ENCODE measurements at places on chromosomes 5 and 9.

GRCh38 chr5:31993165-31993961 is 180.8 kb downstream of the GOLPH3 start:
- no peak for DNase-seq

DNA sequence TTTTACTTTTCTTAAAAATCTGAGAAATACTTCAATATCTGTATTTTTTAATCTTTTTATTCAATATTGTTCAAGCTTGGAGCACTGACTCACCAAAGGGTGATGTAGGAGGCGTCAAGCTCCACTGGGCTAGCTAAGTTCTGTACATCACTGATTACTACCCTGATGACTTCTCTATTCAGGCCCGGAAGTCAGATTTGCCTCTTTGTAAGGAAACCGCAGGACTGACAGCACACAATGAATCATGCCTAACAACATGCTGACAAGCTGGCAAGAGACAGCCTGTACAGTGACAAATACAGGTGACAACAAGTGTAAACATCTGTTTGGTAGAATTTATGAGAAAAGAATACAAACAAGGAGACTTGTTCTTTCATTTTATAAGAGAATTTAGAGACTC is 627.9 kb upstream of the RORB start:
- no peak for DNase-seq

DNA sequence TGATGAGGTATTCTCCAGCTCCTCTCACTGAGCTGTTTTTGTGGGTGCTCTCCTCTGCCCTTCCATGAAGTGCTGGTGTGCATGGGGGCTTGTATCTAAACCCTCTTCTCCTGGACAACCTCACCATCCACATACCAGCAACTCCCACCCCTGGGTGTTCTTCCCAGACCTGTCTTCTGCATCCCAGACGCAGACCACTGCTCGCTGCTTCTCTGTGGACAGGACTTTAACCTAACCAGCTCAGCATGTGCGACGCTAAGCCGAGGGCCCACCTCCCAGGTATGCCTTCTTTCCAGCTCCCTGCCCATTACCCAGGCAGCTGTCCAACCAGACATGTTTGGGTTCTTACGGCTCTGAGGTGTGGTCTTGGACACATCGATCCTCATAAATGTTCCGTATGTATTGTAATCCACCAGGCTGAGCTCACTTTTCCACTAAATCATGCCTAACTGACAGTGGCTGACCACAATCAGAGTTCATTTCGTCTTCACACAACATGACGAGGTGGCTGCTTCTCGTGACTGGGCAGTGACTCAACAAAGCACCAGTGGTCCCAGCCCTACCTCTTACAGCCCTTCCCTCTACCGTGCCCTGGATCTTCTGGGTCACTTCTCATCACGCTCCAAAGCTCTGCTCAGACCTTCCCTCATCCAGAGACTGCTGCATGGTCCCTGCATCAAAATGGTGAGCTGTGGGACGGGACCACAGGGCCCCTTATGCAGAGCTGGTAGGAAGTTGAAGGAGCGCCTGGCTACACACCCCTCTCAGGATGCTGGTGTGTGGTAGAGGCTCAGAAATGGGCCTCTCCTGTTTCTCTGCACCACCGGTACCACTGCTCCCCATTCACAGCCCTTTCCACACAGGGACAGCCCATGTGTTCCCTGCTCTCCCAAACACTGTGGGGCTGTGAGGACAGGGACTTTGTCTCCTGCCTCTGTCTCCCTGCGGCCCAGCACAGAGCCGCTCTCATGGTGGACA is 9.6 kb upstream of the PTGES2 start:
- DNase-seq, result no peak

- no peak for DNase-seq
Observed at GRCh38 chr9:108609227-108609896, 246.4 kb downstream of the ACTL7B start.

DNA sequence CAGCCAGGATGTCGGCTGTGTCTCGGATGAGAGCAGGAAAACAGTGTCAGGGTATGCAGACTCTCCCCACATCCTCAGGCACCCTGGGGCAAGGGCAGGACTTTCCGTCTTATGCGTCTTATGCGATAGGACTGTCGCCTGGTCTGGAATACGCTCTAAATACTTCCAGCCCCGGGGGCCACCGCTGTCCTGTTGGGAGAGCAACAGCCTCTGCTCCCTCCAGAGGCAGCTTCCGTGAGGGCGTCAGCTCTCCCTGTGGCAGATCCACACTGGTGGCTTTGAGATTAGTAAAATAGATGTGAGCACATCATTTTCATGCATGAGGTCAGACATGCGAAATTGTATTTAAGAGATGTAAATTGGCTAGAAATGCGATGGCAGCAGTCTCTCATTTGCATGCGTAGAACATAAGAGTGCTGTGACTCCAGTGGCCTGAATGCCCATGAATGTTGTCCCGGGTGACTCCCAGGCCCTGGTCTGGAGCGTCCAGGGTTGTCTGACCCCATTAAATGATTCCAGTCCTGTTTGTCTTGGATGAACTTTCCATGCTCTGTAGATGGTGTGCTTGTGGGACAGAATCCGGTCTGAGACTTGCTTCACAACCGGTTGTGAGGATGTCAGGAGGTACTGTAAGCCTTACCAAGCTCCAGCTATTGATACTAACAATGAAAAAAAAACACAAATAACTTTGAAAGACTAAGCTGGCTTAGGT is 228.2 kb downstream of the SYK start:
- no peak for DNase-seq

DNA sequence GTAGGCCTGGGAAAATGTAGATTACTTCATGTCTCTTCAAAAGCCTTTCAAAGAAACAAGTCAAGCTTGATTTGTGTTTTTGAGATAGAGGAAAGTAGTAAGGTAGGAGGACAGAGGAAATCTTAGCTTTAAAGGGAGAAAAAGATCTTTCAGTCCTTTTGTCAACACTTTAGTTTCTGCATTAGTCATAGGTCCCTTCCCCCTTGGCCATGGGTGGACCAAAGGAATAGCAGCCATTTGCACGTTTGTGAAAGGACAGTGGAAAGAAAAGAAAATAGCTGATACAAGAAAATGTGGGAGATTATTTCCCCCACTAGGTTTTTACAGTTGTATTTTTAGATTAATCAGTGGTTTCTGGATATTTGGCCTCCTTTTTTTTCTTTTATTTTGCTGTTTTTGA is 121.9 kb upstream of the GRHPR start:
- DNase-seq, result no peak

- DNase-seq, result no peak
Observed at GRCh38 chr5:68662804-68663307, 431.0 kb upstream of the SLC30A5 start.

- no peak for DNase-seq
Observed at GRCh38 chr9:6905850-6906375, 148.1 kb downstream of the KDM4C start.

DNA sequence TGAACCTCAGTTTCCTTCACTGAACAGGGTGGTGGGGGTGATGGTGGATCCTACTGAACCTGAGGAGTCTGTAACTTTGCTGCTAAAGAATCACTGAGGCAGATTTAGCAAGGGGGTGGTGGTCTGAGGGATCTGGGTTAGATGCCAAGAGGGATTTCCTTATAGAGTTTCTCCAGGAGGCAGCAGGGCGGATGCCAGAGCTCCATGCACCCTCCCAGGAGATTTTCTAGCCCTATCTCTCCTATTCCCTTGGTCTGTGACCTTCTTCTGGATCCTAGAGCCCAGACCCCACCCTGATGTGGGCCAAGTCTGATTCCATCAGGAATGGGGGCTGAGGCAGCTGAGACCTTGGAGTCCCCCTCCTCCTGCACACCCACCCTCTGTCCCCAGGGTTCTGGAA is 6.0 kb downstream of the PTGS1 start:
- DNase-seq, result no peak

DNA sequence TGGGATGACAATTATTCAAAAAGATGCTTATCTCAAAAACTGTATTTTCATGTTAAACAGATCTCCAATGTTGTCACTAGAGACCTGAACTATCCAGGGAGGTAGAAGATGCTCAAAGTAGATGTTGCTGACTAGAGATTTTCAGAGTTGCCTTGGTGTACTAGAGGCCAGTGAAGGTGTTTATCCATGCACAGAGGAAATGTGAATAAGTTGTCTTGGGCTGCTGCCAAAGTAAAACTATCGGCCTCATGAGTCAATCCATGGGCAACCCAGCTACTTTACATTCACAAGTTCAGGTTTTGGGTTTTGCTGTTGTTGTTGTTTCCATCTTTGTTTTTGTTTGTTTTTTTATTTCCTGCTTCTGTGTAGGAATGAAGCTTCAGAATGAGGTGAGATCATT is 141.1 kb upstream of the RANBP3L start:
- DNase-seq, result no peak

- DNase-seq, result no peak
Observed at GRCh38 chr9:137972355-137972987, 94.9 kb downstream of the CACNA1B start.

- DNase-seq, result no peak
Observed at GRCh38 chr9:22119522-22120158, 110.5 kb upstream of the CDKN2B start.

- no peak for DNase-seq
Observed at GRCh38 chr5:64576250-64576649, 70.4 kb downstream of the RGS7BP start.

DNA sequence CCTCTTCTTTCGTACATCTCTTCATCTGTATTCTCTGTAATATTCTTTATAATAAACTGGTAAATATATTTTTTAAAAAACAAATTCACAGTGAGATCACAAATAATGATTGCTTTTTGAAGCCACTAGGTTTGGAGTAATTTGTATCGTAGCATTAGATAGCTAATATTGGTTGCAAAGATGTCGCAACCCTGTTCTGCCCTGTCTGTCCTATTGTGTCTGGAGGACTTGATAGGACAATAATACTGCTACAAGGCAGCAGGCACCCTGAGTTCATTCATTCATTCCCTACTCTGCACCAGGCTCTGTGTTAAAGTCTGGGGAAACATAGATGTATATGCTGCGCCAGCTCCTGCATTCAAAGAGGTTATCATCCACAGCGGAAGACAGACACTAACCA is 206.7 kb upstream of the KLF4 start:
- no peak for DNase-seq

DNA sequence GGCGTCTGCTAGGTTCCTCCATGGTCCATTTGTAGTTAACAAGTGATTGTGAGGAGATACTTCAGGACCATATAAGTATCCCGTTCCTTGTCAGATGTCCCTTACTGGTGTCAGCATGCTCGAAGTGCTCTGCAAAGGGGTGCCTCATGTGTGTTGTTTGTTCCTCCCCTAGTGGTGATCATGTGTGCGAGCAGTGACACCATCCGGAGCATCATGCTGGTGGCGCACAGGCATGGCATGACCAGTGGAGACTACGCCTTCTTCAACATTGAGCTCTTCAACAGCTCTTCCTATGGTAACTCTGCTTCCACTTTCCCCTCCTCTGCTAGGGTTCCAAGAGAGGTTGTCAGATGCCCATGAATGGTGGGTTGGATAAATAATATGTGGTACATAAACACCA is 13.4 kb downstream of the NPR3 start:
- DNase-seq, result no peak

DNA sequence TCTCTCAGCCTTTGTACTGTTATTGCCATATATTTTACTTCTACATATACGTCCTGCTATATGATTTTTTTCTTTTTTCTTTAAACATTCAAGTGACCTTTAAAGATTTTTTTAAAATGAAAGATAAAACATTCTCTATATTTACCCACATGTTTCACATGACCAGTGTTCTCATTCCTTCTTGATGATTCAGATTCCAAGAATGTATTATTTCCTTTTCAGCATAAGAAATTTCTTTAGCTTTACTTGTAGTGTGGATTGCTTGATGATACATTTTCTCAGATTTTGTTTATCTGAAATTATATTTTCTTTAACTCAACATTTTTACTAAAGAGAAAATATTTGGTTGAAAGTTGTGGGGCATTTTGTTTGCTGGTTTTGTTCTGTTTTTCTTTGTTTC is 792.1 kb downstream of the BRINP1 start:
- DNase-seq, result no peak

DNA sequence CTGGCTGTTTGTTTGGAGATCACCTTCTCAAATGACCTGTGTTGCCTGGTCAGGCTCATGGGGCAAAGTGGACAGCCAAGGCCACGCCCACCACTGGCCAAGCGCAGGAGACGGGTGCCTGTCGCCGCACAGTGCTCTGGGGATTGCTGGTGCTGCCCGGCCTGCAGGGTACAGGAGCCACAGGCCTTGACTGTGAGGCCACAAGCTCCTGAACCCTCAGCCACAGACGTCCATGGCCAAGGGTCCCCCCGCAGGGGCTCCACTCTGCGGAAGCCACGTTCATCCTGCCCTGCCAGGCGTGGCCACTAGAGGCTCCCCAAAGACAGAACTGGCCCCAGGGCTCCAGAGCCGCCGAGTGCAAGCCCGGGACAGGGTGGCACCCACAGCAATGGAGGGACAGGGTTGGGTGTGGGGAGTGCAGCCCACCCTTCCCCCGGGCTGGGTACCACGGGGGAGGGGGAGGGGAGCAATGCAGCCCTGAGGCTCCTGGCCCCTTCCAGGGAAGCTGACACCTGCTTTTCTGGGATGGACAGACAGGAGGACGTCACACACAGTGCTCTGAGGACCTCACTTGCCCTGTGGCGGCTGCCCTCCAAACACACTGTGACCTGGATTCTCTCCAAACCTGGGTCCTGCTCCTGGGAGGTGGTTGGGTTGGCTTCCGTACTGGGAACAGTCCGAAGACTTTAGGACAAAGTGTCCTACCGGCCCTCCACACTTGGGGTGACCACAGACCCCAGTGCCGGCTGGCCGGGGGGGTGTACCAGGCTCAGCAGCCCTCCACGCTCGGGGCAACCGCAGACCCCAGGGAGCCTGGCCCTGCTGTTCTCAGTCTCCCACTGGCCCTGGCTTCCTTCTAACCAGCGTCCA is 21.5 kb downstream of the TPPP start:
- DNase-seq, result peak; percentile 37

All from stimulated activated CD8-positive, alpha-beta memory T cell treated with anti-CD3 and anti-CD28 coated beads, Interleukin-7, amount 100 ng/mL, for 48 hours (primary cell).